ENCODE measurements at places on chromosomes 2 and 18.
A peak's percentile ranks its signal among the peaks of the same experiment; 100 is the strongest.

GRCh38 chr2:75042823-75043222, 84.4 kb downstream of the POLE4 start:
- no peak for DNase-seq

DNA sequence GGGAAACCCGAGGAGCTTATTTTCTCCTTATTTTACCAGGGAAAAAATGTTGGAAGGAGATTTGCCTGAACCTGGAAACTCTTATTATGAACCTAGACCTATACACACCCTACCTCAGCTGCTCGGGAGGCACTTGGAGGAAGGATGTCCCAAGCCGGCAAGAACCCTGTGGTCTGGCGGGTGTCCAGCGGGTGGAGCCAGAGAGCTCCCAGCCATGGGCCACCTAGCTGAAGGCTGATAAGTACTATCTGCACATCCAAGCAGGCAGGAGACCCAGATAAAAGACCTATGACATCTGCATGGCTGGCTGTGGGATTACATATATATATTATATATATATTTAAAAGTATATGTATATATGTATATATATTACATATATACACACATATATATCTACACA, 1.1 kb upstream of the SLC14A1 start:
- peak; percentile 86 for DNase-seq

DNA sequence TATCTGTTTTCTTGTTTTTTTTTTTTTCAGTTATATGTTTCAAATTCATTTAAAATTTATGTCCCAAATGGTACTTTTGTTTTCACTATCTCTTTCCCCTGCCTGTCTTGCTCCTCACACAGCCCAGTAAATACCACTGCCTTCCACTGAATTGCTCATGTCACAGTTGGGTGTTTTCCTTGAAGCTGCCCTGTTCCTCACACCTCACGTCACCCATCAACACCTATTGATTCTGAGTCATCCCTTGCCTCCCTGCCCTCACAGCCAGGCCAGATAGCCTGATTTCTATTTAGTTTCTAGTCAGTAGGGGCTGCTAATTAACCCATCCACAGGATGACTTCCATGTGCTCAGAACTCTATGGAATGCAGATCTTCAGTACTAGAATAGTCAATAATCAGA, 25.3 kb downstream of the FSHR start:
- DNase-seq: no peak

DNA sequence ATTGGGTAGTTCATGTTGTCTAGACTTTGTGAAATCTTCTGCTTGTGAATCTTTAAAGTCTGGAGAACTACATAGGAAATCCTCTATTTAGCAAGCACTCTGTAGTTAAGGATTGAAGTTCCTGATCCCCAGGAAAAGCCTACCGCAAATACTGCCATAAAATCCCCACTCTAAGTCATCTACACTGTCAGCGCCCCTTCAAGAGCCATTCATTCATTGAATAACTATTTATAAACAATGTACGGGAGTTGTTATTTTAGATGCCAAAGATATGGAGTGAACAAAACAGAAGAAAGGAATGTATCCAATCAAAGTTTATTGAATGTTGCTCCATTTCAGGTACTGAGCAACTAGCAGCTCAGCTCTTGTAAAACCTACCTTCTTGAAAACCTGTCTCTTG, 36.5 kb upstream of the SLC39A10 start:
- no peak for DNase-seq

DNA sequence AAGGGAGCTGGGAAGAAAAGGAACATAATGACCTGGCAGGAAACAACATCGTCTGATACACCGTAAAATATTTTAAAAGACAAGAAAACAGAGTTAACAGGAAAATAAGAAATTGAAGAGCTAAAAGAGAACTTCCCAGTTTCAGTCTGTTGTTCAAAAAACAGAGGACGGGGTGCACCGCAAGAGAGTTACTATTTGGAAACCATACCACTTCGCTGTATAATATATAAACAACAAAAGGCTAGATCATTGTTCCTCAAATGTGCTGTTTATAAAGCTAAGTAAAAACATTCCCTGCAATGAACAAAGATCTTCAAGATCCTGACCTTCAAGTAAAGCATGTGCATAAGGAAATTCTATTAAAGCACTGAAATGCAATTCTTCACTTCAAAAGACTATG, 2.1 kb downstream of the PPP3R1 start:
- no peak for DNase-seq

GRCh38 chr18:28136071-28136470, 40.9 kb downstream of the CDH2 start:
- DNase-seq: no peak

DNA sequence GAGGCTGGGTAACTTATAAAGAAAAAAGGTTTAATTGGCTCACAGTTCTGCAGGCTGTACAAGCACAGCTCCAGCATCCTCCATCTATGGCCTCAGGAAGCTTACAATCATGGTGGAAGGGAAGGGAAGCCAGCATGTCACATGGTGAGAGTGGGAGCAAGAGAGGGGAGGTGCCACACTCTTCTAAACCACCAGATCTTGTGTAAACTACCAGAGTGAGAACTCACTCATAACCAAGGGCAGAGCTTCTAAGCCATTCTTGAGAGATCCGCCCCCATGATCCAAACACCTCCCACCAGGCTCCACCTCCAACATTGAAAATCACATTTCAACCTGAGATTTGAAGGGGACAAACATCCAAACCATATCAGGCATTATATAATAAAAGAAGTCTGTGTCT, 121.6 kb upstream of the CDC42EP3 start:
- no peak for DNase-seq

DNA sequence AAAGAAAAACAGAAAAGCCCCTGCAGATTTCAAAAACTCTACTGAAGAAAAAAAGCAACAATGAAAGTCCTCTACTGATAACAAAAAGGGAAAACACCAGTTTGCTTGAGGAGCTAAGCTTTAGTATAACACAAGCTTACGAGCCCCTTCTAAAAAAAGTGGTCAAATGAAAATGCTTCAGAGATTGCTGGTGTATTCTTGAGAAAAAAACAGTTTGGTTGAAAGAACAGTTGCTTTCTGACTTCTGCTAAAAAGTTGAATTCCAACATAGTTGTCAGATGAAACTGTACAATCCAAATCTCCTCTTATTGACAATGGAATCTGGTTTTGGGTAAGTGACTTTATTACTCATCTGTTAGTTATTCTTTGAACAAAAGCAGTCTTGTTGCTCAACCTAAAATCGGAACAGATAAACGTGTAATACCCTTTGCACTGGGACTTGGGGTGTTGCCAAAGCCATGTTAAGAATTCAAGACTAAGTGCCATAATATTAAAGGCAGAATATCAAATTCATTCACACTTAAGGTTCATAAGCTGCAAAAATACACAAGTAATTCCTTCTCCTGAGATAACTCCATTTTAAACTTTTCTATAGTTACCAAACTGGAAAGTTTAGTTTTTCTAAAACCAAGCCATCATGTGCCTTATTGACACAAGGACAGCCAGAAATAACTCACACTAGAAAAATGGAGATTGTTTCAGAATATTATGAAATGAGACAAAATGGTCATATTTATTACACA, 45.3 kb upstream of the SPAG16 start:
- no peak for DNase-seq

DNA sequence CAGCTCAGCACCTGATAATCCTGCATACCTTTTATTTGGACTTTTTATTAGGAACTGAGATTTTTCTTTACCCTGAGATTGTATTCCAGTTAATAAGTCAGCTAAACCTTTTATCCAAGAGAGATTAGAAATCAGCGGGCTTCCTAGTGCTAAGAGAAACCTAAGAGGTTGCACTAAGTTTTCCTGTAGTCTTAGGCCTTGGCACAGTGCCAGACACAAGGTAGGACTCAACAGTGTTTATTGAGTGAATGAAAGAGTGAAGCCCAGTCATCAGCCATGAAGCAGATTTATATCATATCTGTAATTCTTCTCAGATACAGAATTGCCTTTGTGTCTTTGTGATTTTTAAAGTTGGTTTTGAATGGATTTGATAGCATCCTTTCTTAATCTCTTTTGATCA, 13.6 kb downstream of the OTX1 start:
- no peak for DNase-seq

GRCh38 chr2:15822151-15823044, 118.0 kb upstream of the MYCN start:
- no peak for DNase-seq

DNA sequence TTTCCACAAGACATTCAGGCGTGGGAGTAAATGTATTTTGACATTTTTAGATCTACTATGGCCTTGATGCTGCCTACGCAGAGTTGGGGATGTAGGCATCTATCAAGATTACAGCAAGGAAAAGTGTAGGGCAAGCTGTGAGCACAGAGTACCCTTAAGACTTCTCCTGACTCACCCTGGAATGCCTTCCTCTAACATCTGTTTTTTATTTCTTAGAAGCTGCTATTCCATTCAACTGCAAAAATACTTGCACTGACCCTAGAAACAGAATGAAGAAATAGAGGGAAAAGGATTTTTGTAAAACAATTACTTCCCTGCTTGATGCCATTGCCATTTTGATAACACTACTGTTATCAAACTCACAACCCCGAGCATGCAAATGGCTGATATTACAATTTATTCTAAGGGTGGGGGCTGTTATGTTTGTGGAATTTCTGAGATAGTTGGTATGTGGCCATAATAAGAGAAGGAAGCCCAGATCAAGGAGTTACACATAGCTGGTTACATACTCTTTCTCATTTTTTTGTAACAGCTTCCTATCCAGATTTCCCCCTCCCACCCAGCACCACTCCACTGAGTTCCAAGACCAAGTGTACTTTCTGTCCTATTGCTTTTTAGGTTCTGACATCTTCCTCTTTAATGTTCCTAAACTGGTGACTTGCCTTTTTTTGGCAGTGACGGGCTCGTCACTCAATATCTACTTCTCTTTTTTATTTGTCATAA, 6.0 kb upstream of the ROCK1 start:
- no peak for DNase-seq

DNA sequence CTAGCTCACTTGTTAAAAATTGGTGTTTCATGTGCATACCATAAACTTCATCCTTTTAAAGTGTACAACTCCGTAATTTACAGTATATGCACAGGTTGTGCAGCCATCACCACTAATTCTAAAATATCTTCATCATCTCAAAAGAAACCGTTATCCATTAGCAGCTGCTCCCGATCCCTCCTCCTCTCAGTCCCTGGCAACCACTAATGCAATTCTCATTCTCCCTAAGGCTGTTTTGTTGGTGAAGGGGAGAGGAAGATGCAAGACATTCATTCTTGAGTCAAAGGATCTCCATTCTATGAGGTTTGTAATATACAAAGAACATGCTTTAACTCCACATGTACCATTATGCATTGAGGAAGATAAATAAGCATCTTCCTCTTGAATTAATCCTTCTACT, 48.6 kb downstream of the RNU4ATAC start:
- DNase-seq: no peak

GRCh38 chr18:5144629-5145028, 52.4 kb downstream of the AKAIN1 start:
- no peak for DNase-seq

DNA sequence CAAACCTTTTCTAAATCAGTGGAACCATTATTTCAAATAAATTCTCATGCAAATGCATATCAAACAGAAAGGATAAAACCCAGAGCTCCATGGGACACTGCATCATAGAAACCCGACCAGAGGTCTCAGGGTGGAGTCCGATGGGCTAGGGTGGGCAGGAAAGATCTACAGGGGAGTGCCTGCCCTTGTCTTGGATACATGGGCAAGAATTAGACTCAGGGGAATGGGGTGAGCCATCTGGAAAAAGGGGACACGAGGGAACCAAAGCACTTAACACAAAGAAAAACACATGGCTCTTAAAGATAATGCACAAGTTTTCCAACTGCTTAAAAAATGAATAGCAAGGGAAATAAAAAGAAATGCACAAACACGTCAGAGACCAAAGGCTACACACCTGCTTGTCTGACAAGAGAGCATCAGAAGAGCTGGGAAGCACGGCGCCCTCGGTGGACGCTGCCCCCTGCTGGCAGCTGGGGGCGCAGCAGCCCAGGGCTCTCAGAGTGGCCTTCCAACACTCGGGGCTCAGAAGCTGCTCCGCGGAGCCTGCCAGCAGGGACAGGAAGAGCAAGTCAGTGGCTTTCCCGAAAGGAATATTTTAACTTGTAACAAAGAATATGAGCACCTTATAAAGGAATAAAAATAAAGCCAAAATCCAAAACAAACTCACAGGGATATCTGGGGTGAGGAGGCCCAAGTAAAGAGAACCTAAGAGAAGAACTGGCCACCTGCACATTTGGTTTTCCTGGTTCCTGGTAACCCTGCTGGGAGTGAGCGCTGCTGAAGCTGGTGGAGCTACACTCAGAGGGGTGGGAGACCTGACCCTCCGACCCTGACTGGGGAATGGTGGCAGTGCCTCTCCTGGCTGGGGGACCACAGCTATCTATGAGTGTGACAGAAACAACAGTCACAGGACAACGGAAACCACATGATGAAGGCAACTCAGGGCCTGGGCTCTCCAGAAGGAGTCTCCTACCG, 54.5 kb downstream of the SIGLEC15 start:
- peak; percentile 85 for DNase-seq

DNA sequence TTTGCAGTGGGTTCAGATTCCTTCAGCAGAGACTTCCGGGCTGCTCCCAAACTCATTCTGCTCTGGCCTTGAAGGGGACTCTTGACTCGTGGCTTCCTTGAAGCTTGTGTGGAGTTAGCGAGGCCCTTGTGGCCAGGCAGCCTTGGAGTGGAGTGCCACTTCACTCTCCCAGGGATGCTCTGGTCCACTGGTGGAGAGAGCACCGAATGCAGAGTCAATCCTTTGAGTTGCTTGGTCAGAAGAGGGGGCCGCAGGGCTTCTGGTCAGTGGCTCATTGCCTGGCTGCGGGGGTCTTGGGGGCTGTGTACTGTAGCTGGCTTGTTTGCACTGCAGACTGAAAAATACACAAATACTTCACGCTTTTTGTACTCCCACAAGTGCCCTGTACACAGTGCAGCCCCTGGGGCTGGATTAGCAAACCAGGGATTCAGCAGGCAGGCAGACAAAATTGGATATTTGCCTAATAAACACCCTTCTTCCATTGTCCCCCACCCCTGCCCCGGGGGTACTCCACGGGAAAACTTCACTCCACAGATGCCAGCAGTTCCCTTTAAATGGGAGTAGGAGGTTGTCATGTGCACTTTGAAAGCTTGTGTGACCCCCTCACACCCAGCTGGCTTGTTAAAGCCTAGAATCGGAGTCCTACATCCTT, 3.2 kb downstream of the GLI2 start:
- peak; percentile 51 for DNase-seq
